ENCODE measurements at places on chromosomes 5 and 9. TPM values are rescaled to one million over a fixed set of nuclear protein-coding genes. Genes with fewer than 3 reads are reported as not detected.
A peak's percentile ranks its signal among the peaks of the same experiment; 100 is the strongest.

The KIF3A gene
- total RNA-seq: 11.1 TPM

- DNase-seq: no peak
These were observed 88.3 kb upstream of the SARDH start for GRCh38 chr9:133826289-133827085.

- DNase-seq: no peak
These were observed 78.2 kb downstream of the RFK start for GRCh38 chr9:76316069-76316468.

DNA sequence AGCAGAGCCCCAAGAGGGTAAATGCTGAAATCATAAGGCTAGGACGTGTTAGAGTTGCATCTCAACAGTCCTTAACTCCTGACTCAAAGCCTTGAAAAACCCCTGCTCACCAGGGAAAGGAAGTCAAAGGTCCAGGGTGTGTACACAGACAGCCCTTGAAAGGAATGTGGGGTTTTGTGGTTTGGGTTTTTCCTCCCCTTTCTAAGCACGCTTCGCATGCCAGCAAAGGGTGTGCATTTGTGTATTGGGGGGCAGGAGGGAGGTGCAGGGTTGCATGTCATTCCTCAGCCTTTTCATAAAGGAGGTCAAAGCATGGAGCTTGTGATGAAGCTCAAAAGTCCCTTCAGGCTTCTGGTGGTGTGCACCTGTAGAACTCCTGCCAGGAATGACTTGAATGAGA, 17.3 kb upstream of the XPA start:
- DNase-seq: no peak

DNA sequence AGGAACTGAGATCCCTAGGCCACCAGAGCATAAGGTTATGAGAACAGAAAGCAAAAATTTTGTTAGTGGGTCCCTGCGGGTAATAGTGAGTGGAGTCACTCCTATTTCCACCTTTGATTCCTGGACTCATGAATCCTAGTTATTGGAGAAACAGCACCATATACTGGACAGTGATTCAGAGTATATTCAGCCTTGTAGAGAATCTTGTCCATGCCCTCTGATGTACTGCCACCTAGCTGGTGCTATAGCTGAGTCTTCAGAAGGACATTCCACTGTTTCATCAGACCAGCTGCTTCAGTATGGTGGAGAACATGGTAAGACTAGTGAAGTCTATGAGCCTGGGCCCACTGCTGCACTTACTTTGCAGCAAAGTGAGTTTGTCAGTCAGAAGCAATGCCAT, 25.0 kb upstream of the ITGA2 start:
- DNase-seq: no peak

GRCh38 chr9:27033815-27034403, 28.4 kb upstream of the LRRC19 start:
- peak; percentile 32 for DNase-seq

- DNase-seq: no peak
These were observed 268.5 kb upstream of the NMUR2 start for GRCh38 chr5:152673601-152674000.

DNA sequence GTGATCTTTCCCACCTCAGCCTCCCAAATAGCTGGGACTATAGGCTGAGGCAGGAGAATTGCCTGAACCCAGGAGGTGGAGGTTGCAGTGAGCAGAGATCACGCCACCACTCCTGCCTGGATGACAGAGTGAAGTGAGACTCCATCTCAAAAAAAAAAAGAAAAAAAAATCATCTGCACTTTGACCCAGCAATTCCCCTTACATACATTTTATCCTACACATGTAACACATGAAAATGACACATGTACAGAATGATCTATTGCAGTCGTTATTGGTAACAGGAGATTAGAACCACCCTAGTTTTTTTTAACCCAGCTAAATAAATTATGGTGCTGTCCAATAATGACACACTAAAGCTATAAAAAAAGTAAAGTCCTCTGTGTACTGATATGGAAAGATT, 14.2 kb downstream of the RUFY1 start:
- no peak for DNase-seq
